ENCODE measurements at places on chromosomes 1 and 21.

GRCh38 chr1:29629401-29629800 lies 393.1 kb downstream of the PTPRU start:
- DNase-seq: no peak

GRCh38 chr1:55938376-55938850 lies 641.0 kb downstream of the PLPP3 start:
- no peak for DNase-seq

- DNase-seq: no peak
These were observed 23.8 kb downstream of the OTUD7B start for GRCh38 chr1:149986486-149987296.

DNA sequence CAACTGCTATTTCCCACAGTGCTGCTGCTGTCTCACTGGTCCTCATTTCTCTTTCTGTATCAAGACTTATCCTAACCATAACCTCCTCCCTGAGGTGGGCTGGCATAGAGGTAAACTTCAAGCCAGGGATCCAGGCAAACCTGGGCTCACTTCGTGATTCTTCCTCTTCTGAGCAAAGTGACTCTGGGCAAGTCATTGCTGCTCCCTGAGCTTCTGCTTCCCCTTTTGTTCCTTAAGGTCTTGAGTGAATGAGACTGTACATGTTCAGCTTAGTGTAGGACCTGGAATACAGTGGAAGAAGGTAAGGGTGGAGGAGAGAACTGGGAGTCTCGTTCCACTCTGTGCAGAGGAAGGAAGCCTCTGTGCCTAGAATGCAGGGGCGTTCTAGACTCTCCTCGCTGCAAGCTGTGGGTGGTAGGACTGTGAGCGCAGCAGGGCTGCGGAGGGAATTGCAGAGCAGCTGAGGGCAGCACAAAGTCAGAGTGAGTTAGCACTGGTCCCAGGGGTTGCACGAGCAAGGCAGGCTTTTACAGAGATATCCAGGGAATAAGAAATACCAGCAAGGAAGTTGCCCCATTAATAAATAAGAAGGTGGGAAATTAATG lies 11.4 kb upstream of the ERI3 start:
- DNase-seq: no peak

DNA sequence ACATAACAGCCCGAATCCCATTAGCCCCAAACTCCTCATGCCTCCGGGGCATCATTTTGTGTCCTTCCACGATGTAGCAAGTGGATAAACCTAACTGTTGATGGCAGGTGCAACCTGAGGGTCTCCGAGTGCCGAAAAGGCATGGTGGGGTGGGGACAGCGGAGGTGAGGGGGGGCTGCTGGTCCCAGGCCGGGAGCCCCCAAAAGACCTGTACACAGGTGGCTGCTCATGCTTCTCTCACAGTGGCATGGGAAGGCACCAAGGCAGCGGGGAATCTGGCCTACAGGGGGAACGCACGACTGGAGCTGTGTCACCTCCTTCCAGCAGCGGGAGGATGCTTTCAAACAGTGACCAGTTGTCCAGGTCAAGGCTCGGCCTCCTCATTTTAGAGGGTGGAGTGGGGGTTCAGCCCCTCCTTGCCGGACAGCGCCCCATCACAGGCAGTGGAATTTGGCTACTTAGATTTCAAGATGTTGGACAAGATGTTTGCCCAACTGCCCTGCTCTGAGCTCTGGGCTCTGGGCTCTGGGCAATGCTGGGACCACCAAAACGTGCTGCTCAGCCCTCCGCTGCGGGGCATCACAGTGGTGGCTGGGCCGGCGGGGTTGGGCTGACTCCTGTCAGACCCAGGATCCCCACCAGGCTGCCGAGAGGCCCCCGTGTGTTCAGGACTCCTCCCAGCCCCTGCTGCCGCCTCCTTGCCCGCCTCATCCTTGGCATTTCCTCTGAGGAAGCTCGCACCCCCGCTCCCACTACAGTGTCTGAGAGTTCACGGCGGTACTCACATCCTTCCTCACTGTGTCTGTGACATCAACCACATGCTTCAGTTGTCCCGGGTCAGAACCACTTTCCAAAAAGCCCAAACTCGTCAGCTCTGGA lies 7.6 kb downstream of the DNMT3L start:
- DNase-seq: no peak

GRCh38 chr1:222171005-222171404 lies 376.9 kb downstream of the HHIPL2 start:
- DNase-seq: no peak

- DNase-seq: no peak
These were observed 19.5 kb downstream of the RRP1 start for GRCh38 chr21:43808832-43809251.

Measured in stimulated activated CD4-positive, alpha-beta T cell treated with anti-CD3 and anti-CD28 coated beads, Interleukin-1b, Interleukin-23, amount 100 ng/mL, for 1 hour (primary cell).